ENCODE measurements at places on chromosomes 12 and 14.

GRCh38 chr12:26857465-26858176 is 24.6 kb upstream of the ITPR2 start:
- no peak for DNase-seq

- no peak for DNase-seq
Observed at GRCh38 chr14:102043251-102044025, 43.4 kb downstream of the HSP90AA1 start.

GRCh38 chr12:21879312-21879711 is 61.9 kb downstream of the ABCC9 start:
- peak; percentile 48 for DNase-seq

DNA sequence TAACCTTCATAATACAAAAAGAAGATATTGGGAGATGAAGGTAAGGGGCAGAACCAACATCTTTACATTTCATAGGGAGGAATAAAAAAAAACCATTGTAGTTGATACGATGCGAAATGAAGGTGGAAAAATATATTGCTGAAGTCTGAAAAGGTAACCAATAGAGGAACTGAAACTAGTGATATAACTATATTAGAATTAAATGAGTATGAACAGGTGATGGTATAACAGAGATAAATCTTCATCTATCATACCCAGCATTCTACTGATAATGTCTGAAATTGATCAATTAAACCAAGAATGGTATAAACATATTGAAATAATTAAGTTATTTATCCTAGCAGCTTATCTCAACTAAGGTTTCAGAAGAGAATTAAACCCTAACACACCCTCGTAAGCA is 332.1 kb downstream of the NELL2 start:
- no peak for DNase-seq

GRCh38 chr12:116078396-116078795 is 199.1 kb downstream of the MED13L start:
- no peak for DNase-seq

DNA sequence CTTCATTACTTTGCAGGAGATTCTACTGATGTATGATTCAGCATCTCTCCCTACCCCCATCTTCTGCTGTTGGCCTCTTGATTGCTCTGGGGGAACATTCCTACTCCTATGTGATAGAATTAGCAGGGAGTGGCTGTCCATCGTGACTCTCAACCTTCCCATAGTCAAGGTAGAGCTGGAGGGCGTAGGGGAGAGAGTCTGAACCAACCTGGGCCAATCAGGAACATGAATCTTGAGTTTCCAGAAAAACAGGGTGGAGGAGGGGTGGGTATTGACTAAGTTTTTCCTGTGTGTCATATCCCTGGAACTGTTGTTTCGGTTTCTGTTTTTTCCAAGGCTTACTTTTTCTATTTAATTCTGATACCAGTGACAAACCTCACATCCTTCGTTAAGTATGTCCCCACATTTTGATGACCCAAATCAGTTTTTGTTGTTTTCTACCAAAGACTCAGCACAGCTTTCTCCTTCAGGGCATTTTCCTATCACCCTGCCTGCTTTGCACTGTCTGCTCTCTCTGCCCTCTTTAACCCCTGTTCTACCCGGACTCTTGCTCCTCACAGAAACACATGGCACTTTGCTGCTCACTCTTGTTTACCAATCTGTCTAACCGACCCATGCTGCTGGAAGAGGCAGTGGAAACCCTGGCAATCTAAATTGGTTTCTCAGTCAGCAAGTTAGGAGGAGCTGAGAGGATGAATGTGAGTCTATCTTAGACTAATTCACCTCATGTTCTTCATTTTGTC is 1428.3 kb downstream of the AACS start:
- DNase-seq = no peak
